ENCODE measurements at places on chromosomes 2 and 18.

- no peak for DNase-seq
Measured at GRCh38 chr18:2878656-2879330, 32.0 kb downstream of the EMILIN2 start.

DNA sequence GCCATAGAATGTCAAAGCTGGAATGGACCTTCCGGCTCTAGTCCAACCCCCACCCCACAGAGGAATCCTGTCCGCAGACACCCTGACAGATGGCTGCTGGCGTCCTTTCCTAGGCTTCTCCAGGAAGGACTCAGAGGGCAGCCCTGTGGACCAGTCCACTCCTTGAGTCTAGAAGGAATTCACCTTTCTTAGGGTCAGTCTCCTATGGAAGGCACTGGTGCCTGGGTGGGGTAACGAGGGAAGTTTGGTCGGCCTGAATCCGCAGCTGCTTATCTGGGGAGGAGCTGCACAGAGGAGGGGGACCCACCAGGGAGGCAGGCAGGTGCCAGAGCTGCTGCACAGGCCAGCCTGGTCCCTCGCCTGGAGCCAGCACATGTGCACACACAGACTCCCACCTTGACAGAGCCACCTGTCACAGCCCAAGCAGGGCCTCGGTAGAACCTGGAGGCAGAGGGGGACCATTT, 2.5 kb downstream of the DNMT3A start:
- DNase-seq: no peak

DNA sequence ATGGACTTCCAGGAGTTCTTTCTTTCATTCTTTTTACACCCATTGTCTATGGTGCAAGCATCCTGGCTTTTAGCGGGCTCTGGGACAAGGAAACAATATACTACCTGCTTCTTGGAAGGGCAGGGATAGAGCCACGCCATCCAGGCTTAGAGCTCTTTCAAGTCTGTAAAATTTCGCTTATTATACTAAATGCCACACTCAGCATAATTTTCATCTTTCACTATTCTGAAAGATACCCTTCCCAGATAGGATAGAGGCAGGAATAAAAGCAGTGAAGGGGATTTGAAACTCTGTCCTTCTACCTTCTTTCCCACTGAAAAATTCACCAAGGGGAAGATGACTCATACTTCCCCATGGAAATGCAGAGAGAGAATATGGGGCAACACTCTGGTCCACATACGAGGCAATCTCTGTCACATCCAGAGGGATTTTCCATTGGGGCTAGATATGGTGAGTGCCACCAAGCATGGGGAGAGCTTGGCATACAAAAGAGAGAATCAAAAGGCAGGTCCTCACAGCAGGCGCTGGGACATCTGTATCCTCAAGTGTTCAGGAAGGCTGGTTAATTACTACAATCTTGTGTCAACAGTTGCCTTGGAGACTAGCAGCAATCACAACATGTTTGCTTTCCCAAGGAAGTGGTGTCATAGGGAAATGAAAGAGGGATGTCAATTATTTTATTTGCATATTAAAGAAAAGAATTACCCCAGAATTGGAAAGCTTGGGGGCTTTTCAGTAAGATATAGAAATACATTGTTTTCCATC, 127.6 kb downstream of the TDRD15 start:
- peak; percentile 22 for DNase-seq

DNA sequence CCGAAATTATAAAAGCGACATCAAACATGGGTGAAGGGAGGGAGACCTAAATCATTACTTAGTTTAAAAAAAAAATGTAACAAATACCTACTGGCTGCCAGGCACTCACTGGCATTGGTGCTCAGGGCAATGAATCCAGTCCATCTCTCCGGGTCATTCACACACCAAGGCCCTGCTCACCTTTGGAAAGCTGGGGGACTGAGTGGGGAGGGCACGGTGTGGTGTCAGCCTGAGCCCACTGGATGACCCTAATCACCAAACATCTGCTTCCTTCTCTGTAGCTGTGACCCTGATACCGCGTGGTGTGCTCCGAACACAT, 336 bp upstream of the DDX1 start:
- no peak for DNase-seq

DNA sequence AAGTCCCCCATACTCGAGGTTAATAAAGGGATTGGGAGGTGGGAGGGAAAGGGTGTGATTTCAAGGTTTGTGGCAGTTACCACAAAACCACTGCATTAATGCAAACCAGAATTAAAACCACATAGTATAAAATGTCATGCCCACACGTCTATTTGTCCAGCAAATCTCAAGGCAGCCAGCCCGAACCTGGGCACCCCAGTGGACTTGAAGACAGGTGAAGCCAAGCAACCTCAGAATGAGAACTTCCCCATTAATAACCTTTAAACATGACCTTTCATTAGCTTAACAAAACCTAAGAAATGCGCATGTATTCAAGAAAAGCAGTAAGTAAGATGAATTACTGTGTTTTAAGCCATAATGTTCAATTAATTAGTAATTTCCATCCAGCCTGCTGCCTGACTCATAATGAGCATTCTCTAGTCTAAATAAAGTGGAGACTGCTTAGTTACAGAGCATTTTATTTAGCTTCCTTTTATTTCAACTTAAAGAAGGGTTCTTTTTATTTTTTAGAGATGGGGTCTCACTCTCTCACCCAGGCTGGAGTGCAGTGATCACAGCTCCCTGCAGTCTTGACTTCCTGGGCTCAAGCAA, 229.6 kb downstream of the FAM210A start:
- DNase-seq: no peak

GRCh38 chr18:70522183-70522680, 233.4 kb downstream of the SOCS6 start:
- no peak for DNase-seq

- DNase-seq: no peak
Measured at GRCh38 chr2:113245276-113245711, 33.4 kb downstream of the PAX8 start.

- no peak for DNase-seq
Measured at GRCh38 chr2:190587106-190587505, 52.6 kb upstream of the NEMP2 start.

GRCh38 chr18:79493801-79494211, 98.1 kb downstream of the NFATC1 start:
- DNase-seq: no peak

- DNase-seq: peak; percentile 1
Measured at GRCh38 chr2:240506406-240507059, 51.3 kb downstream of the ANKMY1 start.

- no peak for DNase-seq
Measured at GRCh38 chr2:17083902-17084301, 418.3 kb upstream of the CYRIA start.

DNA sequence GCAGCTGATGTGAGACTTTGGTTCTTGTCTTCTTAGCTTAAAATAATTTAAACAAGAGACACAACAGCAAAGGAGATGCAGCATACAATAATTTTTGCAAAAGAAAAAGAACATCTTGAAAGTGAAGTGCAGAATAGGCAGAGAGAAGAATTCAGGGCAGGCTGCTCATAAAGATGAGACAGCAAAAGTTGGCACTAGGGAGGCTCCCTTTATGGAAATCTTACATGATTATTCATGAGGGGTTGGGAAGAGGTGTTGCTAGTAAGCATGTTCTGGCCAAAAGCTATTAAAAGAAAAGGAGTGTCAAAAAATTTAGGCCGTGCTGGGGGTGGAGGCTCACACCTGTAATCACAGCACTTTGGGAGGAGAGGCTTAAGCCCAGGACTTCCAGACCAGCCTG, 4.2 kb upstream of the ALPP start:
- DNase-seq: no peak

- DNase-seq: no peak
Measured at GRCh38 chr2:70916291-70916690, 19.4 kb upstream of the ATP6V1B1 start.

- DNase-seq: no peak
Measured at GRCh38 chr2:16254356-16254965, 314.1 kb downstream of the MYCN start.

GRCh38 chr2:69931832-69932595, 17.1 kb downstream of the MXD1 start:
- DNase-seq: no peak

DNA sequence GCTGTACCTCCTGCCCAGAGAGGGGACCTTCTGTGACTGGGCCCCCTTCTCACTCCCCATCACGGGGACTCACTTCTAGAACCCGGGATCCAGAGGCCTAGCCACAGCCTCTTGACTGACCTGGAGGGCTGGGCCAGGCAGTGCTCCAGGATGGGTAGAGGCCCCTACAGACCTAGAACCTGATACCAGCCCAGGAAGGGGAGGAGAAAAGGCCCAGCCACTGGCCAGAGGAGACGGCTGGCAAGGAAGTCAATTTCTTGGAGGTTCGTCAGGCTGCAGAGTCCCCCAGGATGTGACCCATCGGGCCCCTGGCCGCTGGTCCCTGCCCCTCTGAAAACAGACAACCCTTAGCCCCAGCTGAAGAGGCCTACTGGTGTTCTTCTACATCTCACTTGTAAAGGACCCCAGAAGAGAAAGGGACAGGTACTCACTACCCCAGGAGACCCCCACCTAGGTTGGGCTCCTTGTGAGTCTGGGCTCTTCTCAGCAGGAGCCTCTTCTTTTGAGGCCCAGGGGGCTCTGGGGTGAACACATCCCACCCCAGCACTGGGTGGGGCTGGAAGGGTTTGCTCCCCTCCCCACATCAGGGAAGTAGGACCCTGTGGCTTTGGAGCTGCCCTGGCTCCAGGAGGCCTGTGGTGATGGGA, 86.0 kb downstream of the STPG4 start:
- no peak for DNase-seq

DNA sequence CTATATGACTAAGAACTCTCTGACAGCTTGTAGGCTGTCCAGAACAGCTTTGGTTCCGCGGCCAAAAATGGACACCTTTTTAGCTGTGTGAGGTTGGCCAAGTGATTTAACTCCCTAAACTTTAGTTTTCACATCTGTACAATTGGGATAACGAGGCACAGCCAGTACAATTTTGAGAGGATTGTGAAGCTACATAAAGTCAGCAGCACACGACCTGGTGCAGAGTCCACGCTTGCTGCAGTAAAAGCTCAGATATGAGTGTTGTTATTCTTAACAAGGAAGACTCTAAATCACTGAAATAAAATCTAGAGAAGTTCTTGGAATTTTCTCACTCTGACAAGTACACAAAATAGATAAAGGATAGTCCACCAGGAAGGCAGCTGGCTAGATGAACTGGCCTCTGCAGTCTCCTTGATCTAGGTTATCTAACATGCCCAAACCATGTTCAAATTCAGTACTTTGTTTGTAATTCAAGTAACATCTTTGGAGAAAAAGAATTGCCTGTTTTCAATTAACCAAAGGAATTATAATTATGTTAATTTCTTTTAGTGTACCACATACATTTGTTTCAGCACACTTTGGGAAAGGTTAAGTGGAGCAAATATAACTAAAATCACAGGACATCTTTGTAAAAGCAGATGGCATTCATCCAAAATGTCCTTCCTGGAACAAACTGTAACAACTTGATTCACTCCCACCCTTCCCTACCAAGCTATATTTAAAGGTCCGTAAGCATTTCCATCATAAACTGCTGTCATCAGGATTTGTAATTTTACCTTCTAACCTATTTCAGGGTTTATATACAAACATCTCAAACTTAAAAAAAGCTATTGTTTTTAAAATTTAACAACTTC, 201.7 kb upstream of the STK17B start:
- DNase-seq: peak; percentile 8

- peak; percentile 13 for DNase-seq
Measured at GRCh38 chr2:198715302-198715835, 742.4 kb downstream of the SATB2 start.

DNA sequence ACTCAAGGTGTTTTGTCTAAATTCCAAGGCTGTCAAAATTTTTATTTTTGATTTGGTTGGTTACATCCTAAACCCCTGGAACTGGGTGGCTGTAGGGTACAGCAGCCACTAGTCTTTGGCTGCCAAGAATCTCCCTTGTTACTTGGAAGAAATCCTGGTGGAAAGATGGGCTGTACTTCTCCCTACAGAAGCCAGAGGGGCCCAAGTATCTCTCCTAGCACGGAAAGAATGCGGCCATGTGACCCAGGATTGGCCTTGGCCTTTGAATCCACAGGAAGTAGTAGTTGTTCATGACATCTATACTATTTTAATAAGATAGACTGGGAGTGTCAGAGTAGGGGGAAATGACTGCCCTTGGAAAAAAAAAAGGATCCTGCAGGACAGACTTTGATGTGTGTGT, 54.4 kb upstream of the MYO3B start:
- DNase-seq: peak; percentile 42

DNA sequence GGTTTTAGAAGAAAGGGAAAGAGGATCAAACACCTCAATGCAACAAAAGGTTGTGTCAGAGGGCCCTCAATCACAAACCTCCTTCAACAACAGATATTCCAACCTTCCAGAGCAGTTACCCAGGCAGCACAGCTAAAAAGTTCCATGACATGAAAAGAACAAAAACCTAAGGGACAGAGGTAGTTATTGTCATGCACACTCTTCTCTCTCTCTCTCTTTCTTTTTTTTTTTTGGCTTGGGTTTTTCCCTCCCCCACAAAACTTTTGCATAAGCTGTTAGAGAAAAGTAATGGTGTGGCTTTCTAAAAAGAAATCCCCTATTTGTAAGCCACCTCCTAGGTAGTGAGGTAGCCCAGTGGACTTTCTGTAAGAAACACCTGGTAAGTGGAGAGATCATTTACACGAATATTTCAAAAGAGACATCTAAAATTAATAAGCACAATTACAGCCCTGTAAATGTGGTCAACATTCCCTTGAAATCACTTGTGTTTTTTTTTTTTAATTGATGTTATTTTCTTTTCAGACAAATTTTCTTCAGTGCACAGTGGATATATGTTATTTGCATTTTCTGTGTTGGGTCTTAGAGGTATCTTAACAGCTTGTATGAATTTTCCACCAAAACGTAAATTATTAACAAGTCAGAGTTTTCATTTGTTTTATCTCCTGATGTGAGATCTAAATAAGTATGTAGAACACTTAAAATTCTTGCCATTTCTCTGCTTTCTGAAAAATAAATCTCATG, 48.4 kb downstream of the ZEB2 start:
- no peak for DNase-seq

DNA sequence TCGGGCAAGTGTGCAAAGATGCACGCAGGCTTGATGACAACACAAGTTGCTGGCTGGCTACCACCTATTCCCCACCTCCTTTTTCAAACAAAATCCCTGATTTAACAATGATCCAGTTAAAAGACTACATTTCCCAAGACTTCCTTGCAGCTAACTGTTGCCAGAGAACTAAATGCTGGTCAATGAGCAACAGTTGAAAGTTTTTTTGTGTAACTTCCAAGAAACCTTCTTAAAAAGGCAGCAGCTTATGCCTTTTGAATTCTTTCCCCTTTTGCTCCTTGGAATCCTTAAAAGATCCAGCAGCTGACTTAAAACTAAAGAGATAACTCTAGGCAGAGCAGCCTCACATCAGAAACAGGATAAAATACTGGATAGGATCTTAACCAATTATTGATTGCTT, 38.5 kb downstream of the NPHP1 start:
- no peak for DNase-seq

DNA sequence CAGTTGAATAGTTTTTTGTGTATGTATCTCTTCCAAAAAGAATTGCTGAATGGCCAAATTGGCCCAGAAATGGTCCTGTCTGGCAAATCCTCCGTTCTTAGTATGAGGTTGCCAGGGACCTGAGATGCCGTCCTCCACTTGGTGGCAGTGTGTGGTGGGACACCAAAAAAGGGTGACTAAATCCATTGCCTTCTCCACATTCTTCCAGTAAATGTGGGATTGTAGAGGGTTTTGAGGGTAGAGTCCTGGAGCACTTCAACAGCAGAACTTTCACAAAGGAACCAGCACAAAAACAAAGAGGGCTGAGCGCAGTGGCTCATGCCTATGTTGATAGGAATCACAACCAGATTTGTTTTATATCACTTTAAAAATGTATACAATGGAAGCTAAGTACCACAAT, 199.9 kb downstream of the BCL2 start:
- DNase-seq: no peak

- no peak for DNase-seq
Measured at GRCh38 chr2:19845323-19845920, 56.4 kb downstream of the TTC32 start.

- DNase-seq: no peak
Measured at GRCh38 chr18:46815661-46816060, 58.8 kb upstream of the ST8SIA5 start.

Measured in hepatocyte (in vitro differentiated cells).